ENCODE measurements at places on chromosomes 6 and 20.

DNA sequence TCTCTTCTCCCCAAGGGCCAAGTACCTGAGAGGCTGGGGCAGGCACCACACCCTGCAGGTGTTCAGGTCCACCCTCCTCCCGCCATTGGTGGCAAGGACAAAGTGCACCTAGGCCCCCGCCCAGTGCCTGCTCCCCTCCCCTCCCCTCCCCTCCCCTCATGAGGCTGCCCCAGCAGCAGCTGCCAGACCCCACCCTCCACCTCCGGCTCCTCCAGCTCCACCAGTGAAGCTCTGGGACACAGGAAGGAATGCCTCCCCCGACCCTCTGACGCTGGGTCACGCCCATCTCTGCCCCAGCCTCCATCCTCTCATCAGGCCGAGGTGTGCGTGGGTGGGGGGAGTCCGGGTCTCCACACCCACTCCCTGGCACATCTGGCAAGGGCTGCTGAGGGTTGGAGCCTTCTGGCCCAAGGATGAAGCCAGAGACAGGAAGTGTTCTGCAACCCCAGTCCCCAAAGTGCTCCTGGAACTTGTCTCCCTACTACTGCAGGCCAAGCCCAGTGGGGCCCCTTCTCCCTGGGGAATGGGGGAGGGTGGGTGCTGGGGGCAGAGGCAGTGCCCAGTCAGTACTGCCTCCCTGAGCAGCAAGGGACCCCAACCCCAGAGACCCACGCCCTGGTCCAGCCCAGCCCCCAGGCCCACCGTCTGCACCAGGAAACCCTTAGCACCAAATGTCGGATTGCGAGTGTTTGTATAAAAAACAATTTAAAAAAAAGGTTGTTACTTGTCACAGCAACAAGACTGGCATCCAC, 1.6 kb upstream of the UCKL1 start:
- peak; percentile 23 for DNase-seq

- DNase-seq: no peak
Observed at GRCh38 chr6:138371720-138372119, 6.0 kb upstream of the SMIM28 start.

DNA sequence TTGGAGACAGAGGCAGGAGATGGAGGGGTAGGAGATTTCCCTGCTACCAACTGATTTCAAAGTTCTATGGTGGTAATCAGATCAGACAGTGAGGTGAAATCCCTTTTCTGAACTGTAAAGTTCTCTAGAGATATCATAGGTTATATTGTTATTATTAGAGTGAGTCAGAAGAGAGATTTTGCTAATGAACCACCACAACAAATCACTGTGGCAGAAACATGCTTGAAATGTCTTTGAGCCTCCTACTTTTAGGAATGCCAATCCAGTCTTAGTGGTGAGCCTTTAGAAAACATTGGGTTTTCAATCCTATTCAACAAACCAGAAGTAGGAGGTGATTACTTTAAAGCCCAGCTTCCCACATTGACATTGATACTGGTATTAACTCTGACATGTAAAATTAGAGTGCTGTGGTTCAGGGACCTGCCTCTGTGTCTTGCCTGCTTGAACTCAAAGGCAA, 136.7 kb upstream of the CNR1 start:
- no peak for DNase-seq

DNA sequence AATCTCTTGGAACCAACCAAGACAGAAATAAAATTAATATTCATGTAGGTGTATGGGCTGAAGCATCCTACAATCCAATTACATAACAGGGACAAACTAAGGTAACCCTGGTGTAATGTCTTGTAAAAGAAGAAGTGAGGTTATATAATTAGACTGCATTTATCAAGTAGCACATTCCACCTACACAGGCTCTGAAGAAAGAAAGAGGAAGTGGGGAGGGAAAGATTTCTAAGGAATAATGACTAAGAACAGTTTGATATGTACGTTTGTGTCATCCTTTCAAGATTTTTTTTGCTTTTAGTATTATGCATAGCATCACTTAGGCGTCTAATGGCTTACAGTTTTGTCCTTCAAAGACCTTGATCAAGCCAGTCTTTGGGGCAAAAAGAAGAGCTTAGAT, 139.7 kb downstream of the PLCB1 start:
- peak; percentile 76 for DNase-seq

- no peak for DNase-seq
Observed at GRCh38 chr6:14269436-14269835, 151.9 kb downstream of the CD83 start.

DNA sequence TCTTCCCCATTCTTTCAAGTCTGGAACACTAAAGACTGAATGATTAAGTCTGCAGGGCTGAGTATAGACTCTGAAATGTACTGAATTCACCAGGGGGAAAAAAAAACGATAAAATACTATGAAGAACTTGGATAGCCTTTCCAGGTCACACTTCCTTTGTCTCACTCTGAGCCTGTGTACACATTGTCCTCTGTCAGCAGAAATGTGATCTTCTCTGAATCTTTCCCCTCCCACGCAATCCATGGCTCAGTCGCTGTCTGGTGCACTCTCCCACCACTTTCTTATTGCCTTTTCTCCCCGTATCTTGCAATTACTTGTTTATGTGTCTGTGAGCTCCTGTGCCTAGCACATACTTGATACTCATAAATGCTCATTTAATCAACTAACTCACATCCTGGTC, 212.6 kb upstream of the RSPO3 start:
- DNase-seq: no peak

DNA sequence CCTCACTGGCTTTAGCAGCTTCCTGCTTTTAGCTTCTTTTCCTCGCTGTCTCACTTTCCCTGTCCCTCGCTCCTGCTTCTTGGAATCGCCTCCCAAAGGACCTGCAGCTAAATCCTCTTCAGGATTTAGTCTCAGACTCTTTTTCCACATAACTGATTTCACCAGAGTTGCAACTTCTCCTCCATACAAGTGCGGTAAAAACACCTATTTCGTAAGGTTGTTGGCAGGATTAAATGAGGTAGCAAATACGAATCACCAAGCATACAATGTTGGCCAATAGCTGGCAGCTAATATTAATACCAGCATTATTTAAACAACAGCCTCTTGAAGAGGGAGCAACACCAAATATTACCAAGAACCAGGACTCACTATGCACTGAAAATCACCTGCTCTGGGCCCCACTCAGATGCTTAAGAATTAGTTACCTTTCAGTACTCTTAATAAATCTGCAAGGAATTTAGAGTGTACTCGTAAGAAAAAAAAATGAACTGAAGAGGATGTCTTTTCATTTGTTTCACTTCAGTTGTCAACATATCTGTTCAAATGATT, 123.0 kb downstream of the DTNBP1 start:
- no peak for DNase-seq

DNA sequence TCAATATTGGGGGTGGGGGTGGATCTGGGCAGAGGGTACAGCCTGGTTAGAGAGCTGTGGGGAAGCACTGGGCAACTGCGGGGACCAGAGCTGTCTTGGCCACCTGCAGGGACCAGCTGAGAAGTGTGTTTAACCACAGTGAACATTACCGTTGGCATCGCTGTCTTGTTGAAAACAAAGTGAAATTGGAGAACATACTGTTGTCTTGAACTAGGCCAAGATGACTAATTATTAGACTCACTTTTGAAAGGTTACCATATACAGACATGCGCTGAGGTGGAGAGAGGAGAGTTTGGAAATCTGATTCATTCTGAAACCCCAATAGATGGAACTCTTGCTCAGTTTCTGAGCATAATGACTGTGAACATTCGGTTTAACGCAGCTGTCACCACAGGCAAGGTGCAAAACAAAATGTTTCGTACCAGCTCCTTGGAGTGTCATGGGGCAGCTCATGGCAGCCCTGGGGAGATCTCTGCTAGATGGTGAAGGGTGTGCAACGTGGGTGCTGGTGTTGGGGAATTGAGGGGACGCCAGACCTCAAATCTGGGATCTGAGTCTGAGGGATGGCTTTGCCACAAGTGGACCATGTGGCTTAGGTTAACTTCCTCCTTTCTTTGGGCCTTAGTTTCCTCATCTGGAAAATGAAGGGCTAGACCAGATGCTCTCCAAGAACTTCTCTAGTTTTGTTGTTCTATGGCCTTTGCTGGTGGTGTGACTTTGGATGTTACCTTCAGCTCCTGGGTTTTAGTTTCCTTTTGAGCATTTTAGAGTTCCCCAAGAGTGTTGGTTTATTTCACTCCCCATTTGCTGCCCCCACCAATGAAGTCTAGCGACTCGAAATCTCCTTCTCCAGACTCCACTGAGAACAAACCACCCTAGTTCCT, 24.6 kb upstream of the GTSF1L start:
- DNase-seq: peak; percentile 13

DNA sequence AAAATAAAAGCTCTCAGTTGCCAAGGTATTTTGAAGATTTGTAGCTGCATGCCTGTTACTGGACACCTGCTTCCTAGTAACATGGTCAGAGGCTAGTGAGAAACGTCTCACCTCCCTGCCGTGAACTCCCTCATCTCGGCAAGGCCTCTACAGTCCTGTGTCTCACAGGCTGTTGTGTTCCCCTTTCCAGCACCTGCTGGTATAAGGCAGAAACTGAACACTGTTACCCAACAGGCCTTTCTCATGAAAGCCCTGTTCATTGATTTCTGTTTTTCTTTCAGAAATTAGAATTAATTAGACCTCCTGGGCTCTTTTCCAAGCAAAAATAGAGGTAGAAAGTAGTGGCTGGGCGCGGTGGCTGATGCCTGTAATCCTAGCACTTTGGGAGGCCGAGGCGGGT, 17.6 kb upstream of the SRSF3 start:
- DNase-seq: peak; percentile 42

Measured in inflammatory macrophage (primary cell).